ENCODE measurements at places on chromosomes 3 and 15.

GRCh38 chr15:101138913-101139880 lies 112.7 kb downstream of the CHSY1 start:
- peak; percentile 69 for DNase-seq

- DNase-seq: no peak
Measured at GRCh38 chr15:52765785-52766184, 24.4 kb downstream of the ONECUT1 start.

GRCh38 chr15:29883126-29883525 lies 60.9 kb upstream of the TJP1 start:
- DNase-seq: no peak

- DNase-seq: no peak
Measured at GRCh38 chr3:122660297-122660974, 20.2 kb upstream of the PARP14 start.

All from skeletal muscle cell (primary cell).